T-helper 2 cell (primary cell): ENCODE measurements at places on chromosomes 16 and 17.
A peak's percentile ranks its signal among the peaks of the same experiment; 100 is the strongest.

DNA sequence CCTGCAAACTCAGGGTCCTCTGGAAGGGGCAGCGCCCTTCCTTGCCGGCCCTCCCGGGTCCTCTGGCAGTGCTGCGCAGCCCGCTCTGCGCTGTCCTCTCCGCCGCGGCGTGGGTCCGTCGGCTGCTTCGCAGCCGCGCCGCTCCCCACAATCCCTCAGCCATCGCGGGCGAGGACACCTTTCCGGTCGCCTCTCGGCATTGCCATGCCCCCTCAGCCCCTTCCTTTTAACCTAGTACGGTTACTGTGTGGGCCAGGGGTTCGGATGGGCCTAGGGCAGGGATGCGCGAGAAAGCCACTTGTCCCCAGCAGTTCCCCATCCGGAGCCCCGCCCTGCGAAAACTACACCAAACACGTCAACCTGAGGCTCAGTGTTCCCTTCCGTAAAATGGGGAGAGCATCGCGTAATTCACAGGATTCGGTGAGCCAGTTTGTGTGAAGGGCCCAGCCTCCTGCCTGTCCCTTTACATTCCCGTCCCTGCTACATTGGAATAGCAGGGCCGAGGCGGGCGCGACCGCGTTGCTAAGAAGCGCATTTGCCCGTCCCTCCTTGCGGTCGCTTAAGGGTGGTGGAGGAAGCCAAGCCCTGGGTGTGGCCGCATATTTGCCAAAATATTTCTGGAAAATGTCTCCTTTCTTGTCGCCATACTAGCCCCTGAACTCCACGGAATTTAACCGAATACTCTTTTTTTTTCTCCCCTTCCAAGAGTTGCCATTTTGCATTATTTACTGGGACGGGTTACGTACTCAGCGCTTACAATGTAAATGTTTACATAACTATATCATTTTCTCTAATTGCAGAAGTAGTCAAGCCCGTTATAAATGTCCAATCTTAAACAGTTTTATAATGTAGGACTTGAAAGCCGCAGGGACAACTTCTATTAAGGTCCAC is 13.2 kb downstream of the COPZ2 start:
- no peak for DNase-seq

GRCh38 chr16:56637814-56638750 is at the start of gene MT1A:
Gene MT1A, plus strand, starts transcription at chr16:56638666. Its CDS starts 73 bp downstream, at chr16:56638739.
- DNase-seq = no peak

- no peak for DNase-seq
These were observed 5.5 kb upstream of the ERAL1 start for GRCh38 chr17:28849281-28849680.

DNA sequence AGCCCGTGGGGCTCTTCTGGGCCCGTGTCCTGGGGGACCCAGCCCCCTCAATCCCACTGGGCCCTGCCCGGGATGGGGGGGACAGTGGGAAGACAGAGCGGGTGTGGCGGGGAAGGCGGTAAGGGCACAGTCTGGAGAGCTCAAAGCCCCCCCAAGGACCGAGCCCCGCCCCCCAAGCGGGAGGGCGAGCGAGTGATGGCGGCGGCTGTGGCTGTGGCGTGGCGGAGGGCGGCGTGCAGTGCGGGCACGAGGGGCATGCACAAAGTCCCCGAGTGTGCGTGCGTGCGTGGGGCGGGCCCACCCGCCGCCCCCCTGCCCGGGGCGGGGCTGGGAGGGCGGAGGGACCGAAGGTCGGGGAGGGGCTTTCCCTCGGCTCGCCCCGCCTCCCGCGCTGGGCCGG is 3.6 kb upstream of the WDR24 start:
- no peak for DNase-seq

GRCh38 chr17:14794961-14795360 is 470.2 kb downstream of the PMP22 start:
- no peak for DNase-seq

- peak; percentile 95 for DNase-seq
These were observed at the start of gene SLC16A13 for GRCh38 chr17:7035591-7036368. Gene SLC16A13, plus strand, starts transcription at chr17:7036015. Its CDS starts 368 bp downstream, at chr17:7036383.
